Stimulated activated CD4-positive, alpha-beta T cell treated with anti-CD3 and anti-CD28 coated beads, Interleukin-1b, Interleukin-23, amount 100 ng/mL, for 1 hour (primary cell): ENCODE measurements at places on chromosomes 4 and X.
A peak's percentile ranks its signal among the peaks of the same experiment; 100 is the strongest.

- DNase-seq, result no peak
These were observed 76.0 kb downstream of the ZAR1 start for GRCh38 chr4:48566034-48566384.

GRCh38 chr4:81457921-81458520 lies 13.7 kb downstream of the RASGEF1B start:
- no peak for DNase-seq

DNA sequence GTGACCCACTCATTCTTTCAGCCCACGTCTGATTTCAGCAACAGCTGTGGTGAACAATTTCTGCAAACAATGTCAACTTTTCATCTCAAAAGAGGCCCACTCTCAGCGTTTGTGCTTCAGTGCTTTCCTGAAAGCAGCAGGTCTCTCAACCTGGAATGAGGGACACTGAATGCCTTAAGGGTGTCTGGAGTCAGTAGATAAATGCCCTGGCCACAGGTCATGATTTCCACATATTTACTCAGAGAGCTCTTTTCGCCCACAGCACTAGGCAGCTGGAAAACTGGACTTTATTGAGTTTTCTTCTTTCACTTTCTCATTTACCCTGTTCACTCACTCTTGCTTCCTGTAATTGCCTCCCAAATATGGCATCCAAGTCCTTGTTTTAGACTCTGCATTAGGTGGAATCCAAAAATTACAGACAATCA lies 52.8 kb downstream of the NPFFR2 start:
- DNase-seq, result no peak

DNA sequence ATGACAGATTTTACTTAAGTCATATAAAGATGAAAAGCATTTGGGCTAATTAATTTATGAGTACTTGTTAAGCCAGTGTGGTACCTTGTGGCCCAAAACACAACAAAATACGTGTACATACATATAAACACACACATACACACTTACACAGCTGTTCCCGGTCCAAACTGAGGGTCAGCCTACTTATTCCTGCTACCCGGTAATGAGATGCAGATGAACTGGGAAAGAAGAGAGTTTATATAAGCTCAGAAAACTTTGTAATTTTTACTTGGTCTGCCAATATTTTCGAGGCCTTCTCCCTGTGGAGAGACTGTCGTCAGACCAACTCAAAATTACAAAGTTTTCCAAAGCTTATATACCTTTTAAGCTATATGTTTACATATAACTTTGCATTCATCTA lies 25.8 kb upstream of the PBDC1 start:
- no peak for DNase-seq

- peak; percentile 7 for DNase-seq
These were observed 149.9 kb downstream of the AMMECR1 start for GRCh38 chrX:110167952-110168451.

- DNase-seq, result no peak
These were observed 1047.7 kb upstream of the GRID2 start for GRCh38 chr4:91256043-91256442.

GRCh38 chr4:159045321-159045720 lies 57.6 kb upstream of the RAPGEF2 start:
- DNase-seq, result no peak

DNA sequence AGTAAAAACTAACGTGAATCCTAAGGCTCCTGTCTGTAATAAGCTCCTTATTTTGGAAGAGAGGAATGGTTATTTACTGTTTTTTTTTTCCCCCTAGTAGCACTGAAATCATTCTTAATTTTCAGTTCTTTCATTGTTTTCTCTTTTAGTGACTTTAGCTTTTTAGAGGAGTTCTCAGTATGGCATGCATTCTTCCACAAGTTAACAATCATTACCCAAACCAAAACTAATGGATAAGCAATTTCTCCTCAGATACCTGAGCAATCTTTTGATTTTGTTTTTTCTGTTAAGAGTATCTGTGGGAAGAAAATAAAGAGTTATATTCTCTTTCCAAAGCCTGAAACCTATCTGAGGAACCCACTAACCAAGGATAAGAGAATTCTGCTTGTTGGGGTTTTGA lies 16.7 kb upstream of the PPA2 start:
- no peak for DNase-seq

DNA sequence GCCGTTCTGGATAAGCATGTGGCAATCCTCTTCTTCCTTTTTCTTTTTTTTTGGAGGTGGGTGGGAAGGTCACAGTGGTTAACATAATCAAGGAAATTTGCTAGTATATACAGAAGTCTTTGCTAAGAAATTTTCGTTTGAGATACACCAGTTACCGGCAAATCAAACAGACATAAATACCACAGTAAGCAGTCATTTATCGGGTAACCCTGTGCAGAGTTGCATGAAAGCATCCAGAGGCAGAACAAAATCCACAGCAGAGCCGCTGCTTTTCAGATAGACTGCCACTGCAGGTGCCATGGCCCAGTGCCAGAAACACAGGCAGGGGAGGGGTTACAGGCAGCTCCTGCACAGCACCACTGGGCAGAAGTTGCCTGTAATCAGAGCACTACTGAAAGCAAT lies 179.1 kb upstream of the MAB21L2 start:
- DNase-seq, result no peak

GRCh38 chrX:40761762-40762161 lies 26.4 kb upstream of the MED14 start:
- DNase-seq, result no peak

GRCh38 chr4:113997206-113997605 lies 17.8 kb upstream of the ARSJ start:
- no peak for DNase-seq

GRCh38 chr4:123554801-123555232 lies 158.2 kb downstream of the SPRY1 start:
- DNase-seq, result no peak

DNA sequence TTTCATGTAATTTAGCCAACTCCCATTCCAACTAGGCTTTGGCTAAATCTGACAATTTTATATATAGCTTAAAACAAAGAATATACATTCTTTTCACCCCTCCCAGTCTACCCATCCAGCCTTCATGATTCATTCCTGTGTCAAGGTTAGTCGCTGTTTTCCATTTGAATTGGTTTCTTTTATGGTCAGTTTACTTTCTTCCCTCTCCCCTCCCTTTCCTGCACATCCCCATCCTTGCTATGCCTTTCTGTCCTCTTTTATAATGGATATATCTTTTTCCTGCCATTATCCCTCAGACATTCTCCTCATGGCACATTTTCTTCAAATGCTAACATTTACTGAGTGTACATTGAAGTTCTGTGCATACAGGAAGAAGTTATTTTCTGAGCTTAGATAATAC lies 4.7 kb downstream of the ZXDB start:
- DNase-seq, result no peak

DNA sequence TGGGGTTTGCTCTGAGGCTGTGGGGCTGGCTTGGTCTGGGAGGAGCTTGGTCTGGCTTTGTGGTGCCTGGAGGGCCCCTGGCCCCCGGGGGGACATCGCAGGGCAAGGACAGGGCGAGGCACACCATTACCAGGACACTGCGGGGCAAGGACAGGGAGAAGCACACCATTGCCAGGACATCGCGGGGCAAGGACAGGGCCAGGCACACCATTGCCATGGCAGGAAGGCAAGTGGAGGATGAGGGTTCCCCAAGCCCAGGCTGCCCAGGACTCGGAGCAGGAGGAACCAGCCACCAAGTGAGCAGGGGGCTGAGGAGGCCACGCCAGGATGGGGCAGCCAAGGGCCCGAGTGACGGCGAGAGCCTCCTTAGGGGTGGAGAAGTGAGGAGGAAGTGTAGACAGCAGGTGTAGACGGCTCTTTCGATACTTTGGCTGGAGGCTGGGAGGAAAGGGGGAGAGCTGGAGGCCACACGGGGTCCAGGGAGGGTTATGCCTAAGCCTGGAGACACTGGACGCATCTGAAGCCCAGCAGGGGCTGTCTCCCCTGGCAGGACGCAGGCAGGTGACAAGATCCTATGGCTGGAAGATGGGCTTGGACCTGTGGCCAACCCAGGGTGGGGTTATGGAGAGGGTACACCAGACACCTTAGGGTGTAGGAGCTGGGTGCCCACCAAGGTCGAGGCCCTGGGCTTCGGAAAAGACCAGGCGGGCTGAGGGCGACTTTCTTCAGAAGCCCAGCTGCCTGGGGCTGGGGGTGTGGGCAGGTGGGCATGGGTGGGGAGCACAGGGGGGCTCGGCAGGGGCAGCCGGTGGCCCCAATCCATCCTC lies 7.3 kb downstream of the NKX1-1 start:
- DNase-seq, result no peak

- no peak for DNase-seq
These were observed 101.5 kb downstream of the MGST2 start for GRCh38 chr4:139767168-139767567.

DNA sequence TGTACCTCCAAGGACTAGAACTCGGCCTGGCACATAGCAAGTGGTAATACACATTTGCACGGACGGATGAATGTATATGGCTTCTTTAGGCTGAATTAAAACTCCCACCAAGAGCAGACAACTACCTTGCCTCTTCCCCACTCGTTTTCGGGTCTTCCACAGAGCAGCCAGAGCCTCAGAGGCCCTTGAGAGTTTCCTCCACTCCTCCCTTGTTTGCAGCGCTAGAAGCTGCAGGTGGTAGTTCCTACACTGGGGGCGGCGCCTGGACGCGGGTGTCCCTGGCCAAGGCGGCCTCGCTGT lies 10.2 kb upstream of the INTU start:
- no peak for DNase-seq

DNA sequence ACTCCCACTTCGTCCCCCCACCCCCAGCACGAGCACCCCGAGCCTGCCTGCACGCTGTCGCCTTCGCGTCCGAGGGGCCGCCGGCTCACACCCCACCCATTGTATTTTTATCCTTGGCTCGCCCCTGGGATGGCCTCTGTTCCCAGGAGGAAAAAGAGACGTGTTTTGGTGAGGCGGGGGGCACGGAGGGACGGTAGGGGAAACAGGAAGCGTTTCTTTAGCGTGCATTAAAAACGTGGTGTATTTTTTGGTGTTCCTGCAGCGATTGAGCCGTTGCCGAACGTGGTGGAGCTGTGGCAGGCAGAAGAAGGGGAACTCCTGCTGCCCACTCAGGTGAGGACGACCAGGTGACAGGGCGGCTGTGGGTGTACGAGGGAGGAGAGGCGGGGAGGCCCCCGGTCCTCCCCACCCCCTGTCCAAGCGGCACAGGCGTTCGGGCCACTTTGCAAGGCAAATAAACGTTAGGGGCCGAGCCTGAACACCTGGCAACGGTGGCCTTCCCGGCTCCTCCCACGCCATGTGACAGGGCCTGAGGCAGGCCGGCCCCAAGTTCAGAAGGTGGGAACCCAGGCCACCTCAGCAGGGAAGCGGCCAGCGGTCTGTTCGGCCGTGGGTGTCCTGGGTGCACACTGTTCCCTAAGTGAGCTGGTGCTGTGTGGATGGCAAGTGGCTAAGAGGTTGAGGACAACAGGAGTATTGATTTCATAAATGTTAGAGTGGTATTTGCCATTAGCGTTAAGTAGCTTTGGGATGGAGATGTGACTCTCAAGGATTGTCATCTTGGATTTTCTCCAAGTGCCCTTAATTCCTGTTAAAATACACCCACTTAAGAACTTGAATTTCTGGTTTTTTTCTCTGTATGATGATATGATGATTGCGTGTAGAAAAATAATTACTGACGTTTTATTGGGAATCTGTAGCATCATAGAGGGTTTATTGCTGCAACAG lies 1.1 kb downstream of the TMEM131L start:
- no peak for DNase-seq

GRCh38 chr4:135605076-135605475 lies 1403.5 kb upstream of the PABPC4L start:
- no peak for DNase-seq

DNA sequence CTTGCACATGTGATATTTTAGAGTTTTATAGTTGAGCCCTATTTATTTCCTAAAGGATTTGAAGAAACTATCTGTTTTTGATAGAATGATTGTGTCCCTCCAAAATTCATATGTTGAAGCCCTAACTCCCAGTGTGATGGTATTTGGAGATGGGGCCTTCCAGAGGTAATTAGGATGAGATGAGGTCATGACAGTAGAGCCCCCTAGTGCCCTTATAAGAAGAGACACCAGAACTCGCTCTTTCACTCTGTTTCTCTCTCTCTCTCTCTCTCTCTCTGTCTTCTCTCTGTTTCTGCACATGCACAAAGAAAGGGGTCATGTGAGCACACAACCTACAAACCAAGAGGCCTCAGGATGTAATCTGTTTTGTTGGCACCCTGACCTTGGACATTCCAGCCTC lies 921.9 kb upstream of the DIAPH2 start:
- no peak for DNase-seq

DNA sequence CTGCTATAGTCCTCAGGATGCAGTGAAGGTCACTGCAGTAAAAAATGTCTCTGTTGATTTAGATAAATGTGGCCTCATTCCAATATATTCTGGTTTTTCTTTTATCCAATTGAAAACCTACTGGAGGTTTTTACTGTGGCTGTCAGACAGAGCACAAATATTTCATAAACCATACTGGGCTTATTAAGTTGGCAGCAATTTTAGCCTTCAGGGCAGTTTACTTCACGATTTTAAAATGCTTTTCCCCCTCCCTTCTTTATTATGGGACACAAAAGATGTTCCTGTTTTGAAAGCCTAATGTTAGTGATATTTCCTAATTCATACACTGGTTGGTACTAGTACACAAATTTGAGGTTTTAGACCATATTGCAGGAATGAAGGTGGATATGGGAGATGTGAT lies 939.4 kb downstream of the C4orf33 start:
- DNase-seq, result no peak

- peak; percentile 15 for DNase-seq
These were observed 179.9 kb upstream of the PPP3CA start for GRCh38 chr4:101527188-101527587.

- DNase-seq, result peak; percentile 87
These were observed at the start of the genes RWDD4 and TRAPPC11 for GRCh38 chr4:183659029-183659871. RWDD4 (minus strand) TSS chr4:183659185; CDS start chr4:183658952, 233 bp downstream. TRAPPC11 (plus strand) TSS chr4:183659293; CDS start chr4:183663868, 4,575 bp downstream.

DNA sequence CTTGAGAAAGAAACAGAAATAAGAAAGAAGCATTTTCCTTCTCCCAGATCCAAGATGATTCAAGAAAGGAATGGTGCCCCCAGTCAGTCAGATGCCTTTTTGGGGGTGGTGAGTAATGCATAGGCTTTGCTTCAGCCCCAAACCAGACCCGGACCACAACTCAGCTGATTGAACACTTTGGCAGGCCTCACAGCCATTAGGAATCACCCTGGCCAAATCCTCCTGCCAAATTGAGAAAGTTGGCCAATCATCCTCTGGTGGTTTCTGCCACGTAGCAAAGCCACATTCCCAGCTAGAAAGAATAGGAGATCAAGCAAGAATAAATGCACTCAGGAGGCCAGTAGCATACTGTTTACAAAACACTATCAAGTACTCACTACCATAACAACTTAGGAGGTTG lies 33.7 kb downstream of the FRMD7 start:
- no peak for DNase-seq

GRCh38 chrX:618761-619450 lies 11.7 kb upstream of the SHOX start:
- no peak for DNase-seq

DNA sequence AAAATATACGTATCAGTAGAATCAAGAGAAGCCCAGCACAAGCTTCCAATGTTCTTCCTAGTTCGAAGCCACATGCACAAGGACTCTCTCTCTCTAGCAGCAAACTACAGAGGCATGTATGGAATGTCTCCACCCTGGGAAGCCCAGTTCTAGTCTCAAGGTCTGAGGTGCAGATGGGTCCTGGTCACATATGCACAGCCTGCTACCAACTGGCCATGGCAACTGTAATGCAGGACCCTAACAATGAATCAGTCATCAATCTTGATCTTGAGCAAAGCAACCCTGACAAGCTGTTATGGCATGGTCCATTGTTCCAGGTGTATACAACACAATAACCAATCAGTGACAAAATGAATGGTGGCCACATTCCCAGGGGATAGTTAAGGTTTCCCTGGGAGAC lies 55.8 kb downstream of the MBNL3 start:
- no peak for DNase-seq
